Osteoblast (primary cell): ENCODE measurements at places on chromosomes 13 and 19. TPM values are rescaled to one million over a fixed set of nuclear protein-coding genes. Genes with fewer than 3 reads are reported as not detected.

DNA sequence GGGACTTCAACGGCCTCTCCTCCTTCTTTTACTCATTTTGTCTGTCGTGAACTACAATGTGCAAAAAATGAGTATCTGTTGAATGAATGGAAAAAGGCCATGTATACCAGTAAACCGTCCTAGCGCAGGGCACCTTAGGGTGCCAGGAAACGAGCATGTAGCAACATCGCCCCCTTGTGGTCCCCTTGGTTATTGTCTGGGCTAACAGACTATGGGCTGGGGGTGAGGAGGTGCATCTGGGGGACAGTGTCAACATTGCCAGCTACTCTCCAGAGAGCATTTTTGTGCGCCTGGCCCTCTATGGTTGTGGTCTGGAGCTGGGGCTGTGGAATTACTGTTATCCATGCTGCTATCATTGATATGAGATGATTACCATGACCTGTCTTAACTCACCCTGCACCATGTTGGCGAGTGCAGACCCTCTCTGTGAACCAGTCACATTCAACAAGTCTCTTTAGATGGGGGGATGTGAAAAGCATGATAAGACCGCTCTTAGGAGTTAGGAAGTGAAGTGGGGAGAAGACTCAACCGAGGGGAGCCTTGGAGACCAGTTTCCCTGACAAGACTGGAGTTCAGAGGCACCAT, 22.8 kb upstream of the SIGLEC11 start:
- no peak overlapping the region for H3K27ac ChIP-seq
- peaks cover 14% of the 10 kb centered on the region for H3K36me3 ChIP-seq
- DNase-seq = no peak
- no peak overlapping the region for H3K4me3 ChIP-seq

- peak overlapping the region; percentile 77 for H3K27ac ChIP-seq
- no peaks in the 10 kb centered on the region for H3K27me3 ChIP-seq
- peaks cover 34% of the 10 kb centered on the region for H3K36me3 ChIP-seq
- peak overlapping the region; percentile 92 for H3K4me3 ChIP-seq
- no peak for DNase-seq
Measured at GRCh38 chr19:42076380-42076944, 496 bp downstream of the ZNF574 start.

The IGFL3 gene
- total RNA-seq = not detected in 2 replicates

The POLR2I gene
- total RNA-seq = 22.4 and 33.6 TPM in 2 replicates

DNA sequence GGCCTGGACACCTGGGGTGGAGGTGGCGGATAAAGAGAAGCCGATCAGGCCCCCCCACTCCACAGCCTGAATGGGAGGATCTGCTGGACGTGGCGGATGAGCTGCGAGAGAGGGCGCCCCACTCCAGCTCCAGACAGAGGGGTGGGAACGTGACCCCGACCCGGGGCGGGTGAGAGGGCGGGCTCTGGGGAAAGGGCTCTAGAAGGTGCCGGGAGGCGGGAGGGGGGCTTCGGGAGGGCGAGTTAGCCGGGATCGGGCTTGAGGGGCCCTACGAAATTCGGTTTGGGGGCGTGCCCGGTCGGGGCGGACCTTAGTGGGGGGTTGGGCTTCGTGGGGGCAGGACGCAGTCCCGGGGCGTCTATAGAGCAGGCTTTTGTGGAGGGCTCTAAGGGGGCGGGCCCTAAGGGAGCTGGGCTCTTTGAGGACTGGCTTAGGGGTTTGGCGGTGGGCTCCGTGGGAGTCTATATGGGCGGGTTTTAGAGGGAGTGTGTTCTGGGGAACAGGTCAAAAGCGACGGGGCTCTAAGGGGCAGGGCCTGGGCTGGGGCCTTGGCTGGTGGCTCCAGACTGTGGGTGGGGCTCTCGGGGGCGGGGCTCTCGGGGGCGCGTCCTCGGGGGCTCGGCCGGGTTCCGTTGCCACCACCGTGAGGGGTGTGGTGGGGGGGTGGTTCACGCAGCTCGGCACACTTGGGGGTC, 4.1 kb upstream of the NANOS3 start:
- no peaks in the 10 kb centered on the region for H3K4me1 ChIP-seq
- no peak overlapping the region for H3K27ac ChIP-seq
- H3K4me3 ChIP-seq = peak overlapping the region; percentile 62
- H3K27me3 ChIP-seq = no peaks in the 10 kb centered on the region

The MAN2B1 gene
- total RNA-seq = 35.8 and 43.0 TPM in 2 replicates

- no peak overlapping the region for H3K27ac ChIP-seq
- H3K4me3 ChIP-seq = no peak overlapping the region
- H3K36me3 ChIP-seq = no peaks in the 10 kb centered on the region
- H3K4me1 ChIP-seq = no peaks in the 10 kb centered on the region
- no peaks in the 10 kb centered on the region for H3K27me3 ChIP-seq
Measured at GRCh38 chr19:8585894-8586750, 8.9 kb upstream of the MYO1F start.

DNA sequence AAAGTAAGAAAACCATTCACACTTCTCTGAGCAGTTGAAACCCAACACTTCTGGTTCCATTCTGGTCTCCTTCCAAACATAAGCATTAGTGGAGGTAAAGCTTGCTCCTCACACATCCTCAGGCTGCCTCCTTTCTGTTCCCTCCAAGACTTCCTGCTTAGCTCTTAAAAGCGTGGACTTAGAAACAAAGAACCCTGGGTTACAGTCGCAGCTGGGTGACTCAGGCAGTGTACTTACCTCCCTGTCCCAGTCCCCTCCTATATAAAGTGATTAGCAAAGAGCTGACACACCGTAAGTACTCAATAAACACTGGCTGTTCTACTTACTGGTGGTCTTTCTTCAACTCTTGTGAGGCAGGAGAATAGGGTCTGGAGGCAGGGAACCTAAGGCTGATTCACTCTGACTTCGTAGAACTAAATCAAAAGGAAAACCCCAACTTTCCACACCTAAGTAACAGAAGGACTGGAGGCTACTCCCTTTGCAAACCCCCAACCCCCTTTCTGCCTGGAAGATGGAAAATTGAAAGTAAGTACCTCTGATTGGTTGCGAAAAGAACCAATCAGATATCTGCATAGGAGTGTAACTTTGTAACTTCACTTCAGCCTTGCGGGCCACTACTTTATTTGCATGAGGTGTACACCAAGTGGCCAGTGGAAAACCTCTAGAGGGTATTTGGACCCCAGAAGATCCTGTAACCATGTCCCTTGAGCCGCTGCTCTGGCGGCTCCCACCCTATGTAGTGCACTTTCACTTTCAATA, 165.4 kb downstream of the SUCLA2 start:
- H3K4me3 ChIP-seq = peak overlapping the region; percentile 36
- no peaks in the 10 kb centered on the region for H3K27me3 ChIP-seq
- H3K4me1 ChIP-seq = no peaks in the 10 kb centered on the region
- no peaks in the 10 kb centered on the region for H3K36me3 ChIP-seq

The KHSRP gene
- total RNA-seq = 89.9 and 90.5 TPM in 2 replicates

GRCh38 chr13:73074926-73075325, 16.1 kb downstream of the KLF5 start:
- H3K4me3 ChIP-seq = no peak overlapping the region
- no peaks in the 10 kb centered on the region for H3K27me3 ChIP-seq
- no peaks in the 10 kb centered on the region for H3K36me3 ChIP-seq
- H3K4me1 ChIP-seq = peaks cover 13% of the 10 kb centered on the region

The SLC17A7 gene
- under 0.01 TPM in 2 replicates for total RNA-seq

DNA sequence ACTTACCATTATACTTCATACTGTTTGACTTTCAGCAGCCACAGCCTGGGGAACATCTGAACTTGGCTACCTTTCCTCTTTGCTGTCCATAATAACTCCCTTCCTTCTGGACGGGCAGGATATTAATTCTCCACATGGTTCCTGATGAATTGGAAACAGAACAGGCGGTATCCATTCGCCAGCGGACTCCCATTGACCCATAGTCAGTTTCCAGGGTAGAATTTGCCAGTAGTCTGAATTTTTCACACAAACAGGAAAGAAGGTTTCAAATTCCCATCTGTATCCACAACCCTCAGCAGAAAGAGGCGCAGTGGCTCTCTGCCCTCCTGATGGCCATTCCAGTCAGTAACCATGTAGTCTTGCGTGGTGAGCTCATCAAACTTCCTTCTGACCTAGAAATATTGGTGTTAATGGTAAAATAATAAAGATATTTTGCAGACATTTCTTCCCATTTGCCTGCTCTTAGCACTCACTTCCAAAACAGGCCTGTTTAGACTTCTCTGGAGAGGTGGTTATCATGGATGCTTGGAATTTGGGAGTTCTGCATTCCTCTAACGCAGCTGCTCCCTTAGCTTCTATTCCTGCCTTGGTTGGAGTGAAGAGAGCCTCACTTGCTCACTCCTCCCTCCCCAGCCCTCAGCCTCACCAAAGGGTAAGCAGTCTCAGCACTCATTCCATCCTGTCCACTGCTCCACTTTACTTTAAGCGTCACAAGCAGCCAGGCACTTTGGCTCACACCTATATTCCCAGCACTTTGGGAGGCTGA, 75.0 kb upstream of the OXGR1 start:
- no peak overlapping the region for H3K27ac ChIP-seq
- H3K4me3 ChIP-seq = no peak overlapping the region
- H3K36me3 ChIP-seq = no peaks in the 10 kb centered on the region

DNA sequence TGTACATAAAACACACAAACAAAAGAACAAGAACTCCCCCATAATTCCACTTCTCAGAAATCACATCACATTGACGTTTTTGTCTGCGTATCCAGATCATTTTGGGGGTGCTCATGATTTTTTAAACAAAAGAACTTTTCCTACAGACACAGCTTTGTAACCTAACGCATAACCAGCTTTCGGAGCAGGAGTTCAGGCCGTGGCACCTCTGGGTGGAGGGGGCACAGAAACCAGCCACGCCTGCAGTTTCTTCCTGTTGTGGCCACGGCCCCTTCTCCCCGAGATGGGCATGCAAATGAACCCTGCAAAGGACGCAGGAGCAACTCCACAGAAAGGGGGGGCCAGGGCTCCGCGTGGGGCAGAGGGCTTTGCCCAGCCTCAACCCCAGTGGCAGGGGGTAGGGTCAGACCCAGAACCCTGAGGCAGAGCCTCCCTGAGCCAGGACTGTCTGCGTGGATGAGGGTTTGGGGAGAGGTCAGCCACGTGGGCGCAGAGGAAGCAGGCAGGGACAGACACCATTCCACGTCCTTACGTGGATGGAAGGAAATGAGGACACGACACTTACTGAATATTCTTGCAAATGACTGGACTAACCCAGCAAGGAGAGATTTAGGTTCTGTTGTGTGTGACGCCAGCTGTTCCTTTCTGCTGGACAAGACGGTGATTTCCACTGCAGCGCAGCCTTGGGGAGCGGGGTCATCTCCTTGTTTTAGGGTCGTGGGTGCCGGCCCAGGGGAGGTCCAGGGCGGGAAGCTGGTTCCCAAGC, 64.4 kb downstream of the RASA3 start:
- peaks cover 13% of the 10 kb centered on the region for H3K36me3 ChIP-seq
- H3K4me3 ChIP-seq = peak overlapping the region; percentile 43
- DNase-seq = peak; percentile 48
- peak overlapping the region; percentile 94 for H3K27ac ChIP-seq

The GADD45GIP1 gene
- total RNA-seq = 15.2 and 16.8 TPM in 2 replicates

DNA sequence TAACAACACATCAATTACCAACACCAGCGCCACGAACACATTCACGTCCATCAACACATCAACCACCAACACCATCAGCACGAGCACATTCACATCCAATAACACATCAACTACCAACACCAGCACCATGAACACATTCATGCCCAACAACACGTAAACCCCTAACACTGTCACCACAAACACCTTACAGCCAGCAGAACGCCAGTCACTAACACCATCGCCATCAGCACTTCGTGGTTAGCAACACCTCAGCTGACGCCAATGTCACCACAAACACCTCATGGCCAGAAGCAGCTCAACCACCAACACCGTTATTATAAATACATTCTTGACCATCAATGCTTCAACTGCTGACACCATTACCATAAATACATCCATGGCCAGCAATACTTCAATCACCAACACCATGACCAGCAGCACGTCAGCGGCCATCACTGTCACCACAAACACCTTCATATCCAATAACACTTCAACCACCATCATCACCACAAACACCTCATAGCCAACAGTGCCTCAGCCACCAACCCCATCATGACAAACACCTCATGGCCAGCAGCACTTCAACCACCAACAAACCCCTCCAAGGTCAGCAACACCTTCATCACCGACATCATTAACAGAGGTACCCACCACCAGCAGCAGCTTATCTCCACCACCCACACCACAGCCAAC, 9.4 kb downstream of the FCER2 start:
- peak; percentile 51 for DNase-seq
- H3K27me3 ChIP-seq = no peaks in the 10 kb centered on the region
- H3K4me1 ChIP-seq = no peaks in the 10 kb centered on the region
- no peaks in the 10 kb centered on the region for H3K36me3 ChIP-seq
- no peak overlapping the region for H3K27ac ChIP-seq

The ZNF563 gene
- total RNA-seq = 4.3 and 4.4 TPM in 2 replicates

DNA sequence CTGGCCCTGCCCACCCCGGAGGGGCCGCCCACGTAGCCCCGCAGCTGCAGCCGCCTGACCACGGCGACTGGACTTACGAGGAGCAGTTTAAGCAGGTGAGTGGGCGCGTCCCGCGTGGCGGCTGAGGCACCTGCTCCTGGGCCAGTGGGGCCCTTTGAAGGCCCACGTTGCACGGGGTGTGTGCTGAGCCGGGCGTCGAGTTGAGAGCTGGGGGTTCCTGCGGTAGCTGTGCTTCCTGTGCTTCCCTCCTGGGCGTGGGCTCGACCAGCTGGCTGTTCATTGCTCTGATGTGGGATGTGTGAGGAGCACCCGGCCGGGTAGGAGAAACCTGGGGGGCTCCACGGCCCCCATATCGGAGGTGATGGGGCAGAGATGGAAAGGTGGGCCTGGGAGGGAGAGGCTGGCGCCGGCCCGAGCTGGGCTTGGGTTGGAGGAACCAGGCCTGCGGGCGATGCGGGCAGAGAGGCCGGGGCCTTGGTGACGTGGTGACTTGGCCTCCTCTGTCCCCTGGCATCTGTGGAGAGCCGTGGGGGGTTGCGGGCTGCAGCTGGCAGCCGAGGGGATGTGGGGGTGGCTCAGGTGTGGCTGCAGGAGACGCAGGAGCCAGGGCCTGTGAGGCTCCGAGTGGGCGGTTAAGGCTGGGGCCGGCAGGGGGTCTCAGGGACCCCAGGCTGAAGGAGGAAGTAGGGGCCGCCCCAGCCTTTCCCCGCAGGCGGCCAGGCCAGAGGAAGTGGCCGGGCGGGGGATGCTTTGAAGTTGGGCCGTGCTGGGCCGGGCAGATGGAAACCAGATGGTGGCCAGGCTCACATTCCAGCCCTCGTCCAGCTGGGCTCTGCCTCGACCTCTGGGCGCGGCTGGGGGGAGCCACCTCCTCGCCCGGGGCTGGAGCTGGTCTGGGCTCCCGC, 7.1 kb downstream of the ARID3A start:
- peaks cover 16% of the 10 kb centered on the region for H3K4me1 ChIP-seq
- no peaks in the 10 kb centered on the region for H3K36me3 ChIP-seq
- H3K27ac ChIP-seq = peak overlapping the region; percentile 48

DNA sequence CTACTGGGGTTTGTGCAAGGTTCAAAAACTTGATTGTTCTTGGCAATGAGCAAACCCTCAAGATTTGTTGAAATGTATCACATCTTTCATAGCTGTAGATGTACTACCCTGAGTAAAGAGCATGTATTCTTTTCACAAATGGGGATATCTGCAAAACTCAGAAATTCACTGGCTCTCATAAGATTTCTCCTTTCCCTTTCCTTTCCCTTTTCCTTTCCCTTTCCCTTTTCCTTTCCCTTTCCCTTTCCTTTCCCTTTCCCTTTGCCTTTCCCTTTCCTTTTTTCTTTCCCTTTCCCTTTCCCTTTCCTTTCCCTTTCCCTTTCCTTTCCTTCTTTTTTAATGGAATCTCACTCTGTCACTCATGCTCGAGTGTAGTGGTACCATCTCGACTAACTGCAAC, 69.1 kb downstream of the FNDC3A start:
- no peak for DNase-seq
- no peaks in the 10 kb centered on the region for H3K27me3 ChIP-seq
- no peak overlapping the region for H3K4me3 ChIP-seq
- H3K36me3 ChIP-seq = no peaks in the 10 kb centered on the region
- H3K4me1 ChIP-seq = peaks cover 5% of the 10 kb centered on the region
